ENCODE measurements at places on chromosomes 7 and 10.

GRCh38 chr10:71205468-71205867 lies 6.9 kb upstream of the UNC5B start:
- no peak for DNase-seq

- no peak for DNase-seq
These were observed 57.2 kb downstream of the ADAM12 start for GRCh38 chr10:126331101-126331500.

DNA sequence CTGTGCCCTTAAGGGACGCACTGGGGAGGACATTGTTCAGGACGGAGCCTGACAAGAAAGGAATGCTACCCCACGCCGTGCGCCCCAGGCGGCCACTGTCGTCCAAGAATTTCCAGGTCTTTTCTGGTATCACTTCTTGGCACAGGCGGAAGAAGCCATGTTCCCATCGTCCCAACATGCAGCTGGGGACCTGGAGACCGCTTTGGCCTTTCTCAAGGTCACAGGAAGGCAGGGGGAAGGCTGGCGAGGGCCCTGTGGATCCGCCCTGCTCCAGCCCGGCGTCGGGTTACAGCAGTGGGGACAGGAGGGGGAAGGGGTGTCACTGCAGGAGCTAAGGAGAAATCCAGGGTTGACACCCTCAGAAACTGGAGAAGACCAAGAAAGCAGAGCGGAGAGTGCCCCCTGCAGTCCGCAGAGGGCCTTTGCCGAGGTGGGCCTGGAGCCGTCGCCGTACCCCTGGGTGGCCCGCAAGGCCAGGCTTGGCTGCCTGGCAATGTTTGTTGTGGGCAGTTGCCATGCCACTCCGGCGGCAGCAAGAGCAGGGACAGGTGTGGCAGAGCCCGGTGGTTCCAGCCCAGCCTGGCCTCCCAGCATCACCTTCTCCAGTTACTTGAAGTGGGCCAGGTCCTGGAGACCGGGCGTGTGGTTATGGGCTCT lies 104.1 kb downstream of the LHPP start:
- DNase-seq = no peak

GRCh38 chr10:62744136-62744535 lies 60.4 kb upstream of the ADO start:
- no peak for DNase-seq

DNA sequence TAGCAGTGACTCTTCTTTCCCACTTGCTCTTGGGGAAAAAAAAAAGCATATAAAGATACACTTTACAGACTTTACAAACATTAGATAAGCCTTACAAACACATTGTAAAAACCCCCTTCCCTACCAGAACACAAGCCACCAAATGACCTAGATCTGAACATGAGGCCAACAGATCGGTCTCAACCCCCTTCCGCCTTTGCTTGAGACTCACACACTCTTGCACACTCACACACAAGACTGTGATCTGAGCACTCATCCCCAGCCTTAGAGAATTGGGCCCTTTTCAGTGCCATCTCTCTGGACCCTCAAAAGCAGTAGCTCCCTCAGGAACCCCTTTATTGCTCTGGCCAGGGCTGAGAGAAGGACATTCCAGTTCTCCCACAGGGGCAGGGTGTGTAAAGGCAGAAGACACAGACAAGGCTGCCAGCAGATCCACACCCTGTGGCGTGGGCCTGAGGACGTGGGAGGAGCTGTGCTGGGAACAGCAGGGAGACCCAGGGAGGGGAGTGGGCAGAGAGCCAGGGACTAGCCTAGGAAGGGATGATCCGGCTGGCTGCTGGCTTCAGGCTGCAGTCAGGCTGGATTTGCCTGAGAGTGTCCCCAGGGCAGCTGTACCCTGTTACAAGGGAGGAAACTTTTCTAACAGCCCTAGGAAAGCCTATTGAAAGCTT lies 206.7 kb downstream of the KIAA1217 start:
- DNase-seq = no peak

GRCh38 chr10:1643161-1643907 lies 94.0 kb downstream of the ADARB2 start:
- DNase-seq = no peak

- DNase-seq = no peak
These were observed 26.8 kb downstream of the FRMPD2 start for GRCh38 chr10:48247680-48248079.

GRCh38 chr10:42879380-42880254 lies 97.0 kb downstream of the BMS1 start:
- DNase-seq = no peak

DNA sequence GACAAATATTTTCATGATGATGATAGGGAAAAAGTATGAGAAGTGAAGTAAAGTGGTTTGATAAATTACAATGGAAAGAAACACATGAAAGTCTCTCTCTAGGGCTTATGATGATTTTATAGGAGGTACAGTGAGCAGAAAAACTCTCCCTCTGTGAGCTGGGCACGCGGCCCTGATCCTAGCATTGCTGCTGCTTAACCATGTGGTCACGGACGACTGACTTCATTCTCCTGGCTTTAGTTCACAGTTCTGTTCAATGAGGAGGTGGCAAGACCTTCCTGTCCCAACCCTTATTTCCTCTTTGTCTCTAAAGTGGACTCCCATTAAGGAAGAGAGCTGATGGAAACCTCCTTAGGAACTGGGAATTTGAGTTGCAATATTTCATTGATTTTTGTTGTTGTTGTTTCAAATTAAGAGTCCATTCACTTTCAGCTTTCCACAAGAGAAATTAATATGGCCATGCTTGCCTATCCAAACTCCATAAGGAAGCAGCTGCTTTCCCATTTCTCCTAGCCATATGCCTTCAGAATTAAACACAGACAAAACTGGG lies 8.2 kb upstream of the PON3 start:
- no peak for DNase-seq

DNA sequence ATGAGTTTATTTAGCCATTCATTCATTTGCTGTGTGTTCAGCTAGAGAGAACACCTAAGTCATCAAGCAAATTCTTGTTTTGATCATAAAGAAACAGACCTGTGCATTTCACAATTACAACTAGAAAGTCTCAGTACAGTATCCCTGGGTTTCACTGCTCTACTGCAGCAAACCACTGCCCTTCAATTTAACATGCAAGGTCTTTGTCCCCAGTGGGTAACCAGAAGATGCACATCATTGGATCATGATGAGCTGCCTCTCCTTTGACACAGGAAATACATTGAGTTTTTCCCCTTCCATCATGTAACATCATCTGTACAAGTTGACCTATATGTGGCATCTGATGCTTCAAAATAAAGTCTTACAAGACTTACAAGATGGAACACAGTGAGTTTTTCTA lies 70.5 kb upstream of the MRLN start:
- no peak for DNase-seq

- no peak for DNase-seq
These were observed 164.7 kb upstream of the KLF6 start for GRCh38 chr10:3949711-3950110.

DNA sequence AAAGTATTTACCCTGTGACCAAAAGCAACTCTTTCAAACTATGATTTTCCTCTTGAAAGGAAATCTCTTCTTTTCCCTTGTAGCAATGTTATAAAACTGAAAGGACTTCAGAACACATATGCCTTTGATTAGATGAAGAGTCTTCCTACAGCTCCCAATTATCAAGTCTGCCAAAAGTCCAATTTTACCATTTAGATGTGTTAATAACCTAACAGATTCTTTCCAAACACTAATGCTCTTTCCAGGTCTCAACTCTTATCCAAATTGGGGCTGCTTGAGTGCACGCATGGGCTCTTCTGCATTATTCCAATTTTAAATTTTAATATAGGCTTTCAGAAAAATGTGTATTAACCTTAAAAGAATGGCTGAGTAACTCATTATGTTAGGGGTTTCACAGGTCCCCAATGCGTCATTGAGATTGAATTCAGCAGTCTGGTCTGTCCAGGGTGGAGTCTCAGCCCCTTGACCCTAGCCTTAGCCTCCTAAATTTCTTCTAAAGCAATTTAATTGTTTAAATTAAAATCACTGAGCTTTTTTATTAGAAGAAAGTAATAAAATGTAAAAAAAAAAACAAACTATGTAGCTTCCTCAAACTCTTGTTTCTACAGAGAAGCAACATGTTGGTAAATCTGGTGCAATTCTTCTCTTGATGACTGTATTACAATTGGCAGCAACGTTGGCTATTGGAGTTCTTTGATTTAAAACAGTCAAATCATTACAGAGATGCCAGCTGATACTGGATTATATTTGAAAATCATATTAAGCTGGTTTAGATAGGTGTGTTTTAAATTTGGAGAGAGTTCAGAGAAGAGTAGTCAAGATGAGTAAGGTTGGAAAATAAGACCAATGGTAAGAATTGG lies 170.4 kb downstream of the DKK1 start:
- no peak for DNase-seq

DNA sequence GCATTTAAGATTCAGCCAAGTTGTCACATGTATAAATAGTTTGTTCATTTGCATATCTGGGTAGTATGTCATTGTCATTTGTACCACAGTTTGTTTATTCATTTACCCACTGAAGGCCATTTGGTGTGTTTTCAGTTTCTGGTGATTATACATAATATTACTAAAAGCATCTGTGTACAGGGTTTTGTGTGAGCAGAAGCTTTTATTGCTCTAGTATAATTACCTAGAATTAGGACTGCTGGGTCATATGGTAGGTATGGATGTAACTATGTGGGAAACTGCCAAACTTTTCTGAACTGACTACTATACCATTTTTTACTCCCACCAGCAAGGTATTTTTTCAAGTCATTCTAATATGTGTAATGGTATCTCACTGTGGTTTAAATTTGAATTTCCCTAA lies 584.0 kb upstream of the GHITM start:
- no peak for DNase-seq

DNA sequence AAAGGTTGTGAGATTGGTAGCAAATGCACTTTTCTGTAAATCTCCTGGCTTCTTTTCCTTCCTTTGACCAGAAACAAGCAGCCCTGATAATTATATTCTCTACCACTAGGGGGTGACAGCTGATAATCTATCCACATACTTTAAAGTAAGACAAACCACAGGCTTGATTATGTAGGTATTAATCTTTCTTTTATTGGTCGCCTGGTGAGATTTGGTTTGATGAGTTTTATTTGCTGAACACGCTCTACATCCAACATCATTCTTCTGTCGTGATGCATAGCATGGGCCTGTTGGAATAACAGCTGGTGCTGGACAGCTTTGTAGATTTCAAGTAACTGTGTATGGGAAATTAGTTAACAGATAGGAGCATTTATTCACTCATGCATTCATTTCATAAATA lies 63.5 kb downstream of the ZNF365 start:
- DNase-seq = no peak

DNA sequence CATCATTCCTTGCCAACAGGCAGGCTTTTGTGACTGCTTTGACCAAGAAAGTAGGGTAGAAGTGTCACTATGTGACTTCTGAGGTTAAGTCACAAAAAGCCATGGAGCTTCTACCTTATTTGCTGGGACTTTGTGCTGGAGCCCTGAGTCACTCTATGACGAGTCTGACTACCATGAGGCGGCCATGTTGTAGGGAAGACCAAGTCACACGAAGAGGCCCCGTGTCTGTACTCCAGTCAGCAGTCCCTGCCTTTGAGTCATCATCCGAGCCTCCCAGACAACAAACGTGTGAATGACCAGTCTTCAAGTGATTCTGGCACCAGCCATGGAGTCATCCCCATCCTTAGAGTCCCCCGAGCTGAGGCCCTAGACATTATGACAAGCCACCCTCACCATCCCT lies 3.5 kb upstream of the MYL10 start:
- no peak for DNase-seq

DNA sequence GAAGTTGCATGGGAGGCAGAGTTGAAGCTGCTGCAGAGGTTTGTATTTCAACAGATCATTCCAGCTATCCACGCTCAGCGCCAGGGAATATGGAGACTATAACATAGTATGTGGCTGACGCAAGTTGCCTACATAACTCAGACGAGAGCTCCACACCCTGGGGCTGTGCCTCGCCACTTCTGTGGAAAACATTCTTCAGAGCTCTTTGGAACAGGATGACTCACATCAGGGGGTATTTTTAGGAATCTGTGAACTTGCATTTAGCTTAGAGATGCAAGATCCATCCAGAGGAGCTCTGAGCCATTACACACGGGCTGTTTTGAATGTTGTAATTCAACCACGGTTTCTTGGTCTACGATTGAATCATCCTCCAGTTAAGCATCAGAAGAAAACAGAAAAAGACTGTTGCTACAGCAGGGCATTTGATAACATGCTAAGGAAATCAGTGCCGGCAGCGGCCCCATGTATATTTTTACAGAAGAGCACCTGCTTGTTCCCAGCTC lies 481.5 kb upstream of the AKR1E2 start:
- no peak for DNase-seq

DNA sequence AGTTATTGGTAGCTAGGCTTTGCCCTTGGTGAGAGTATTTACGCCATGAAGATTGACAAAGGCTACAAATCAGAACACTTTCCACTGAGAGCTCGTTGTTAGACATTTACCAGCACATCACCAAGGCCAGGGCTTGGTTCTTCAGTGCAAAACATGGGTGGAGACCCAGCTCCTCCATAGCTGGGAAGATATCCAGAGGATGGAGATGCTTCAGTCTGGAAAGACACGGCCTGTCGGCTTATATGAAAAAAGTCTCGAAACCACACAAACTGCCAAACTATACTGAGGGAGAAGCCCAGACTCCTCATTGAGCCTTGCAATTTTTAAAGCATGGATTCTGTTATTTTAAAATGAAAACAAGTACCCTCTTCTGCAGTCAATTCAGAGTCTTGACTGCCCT lies 83.4 kb upstream of the ANLN start:
- no peak for DNase-seq

- DNase-seq = no peak
These were observed 88.2 kb downstream of the RGS10 start for GRCh38 chr10:119454316-119454715.

- DNase-seq = no peak
These were observed 516.7 kb upstream of the CELF2 start for GRCh38 chr10:10500937-10501336.

GRCh38 chr10:116765648-116766081 lies 23.3 kb upstream of the HSPA12A start:
- DNase-seq = no peak

DNA sequence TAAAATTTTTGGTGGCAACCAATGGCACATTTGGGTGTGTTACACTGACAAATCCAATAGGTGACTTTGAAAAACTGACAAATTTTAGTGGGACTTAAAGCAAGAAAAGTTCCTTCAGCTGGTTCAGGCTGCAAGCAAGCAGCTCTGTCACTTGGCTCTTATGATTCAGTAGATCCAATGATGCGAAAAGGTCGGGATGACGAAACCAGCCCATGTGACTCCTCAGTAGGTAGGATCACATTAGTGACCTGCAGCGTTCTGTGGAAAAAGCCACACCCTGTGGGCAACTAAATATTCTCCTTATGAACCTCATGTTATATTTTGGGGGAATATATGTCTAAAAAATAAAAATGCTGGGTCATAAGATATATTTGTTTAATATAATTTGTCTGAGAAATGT lies 13.3 kb upstream of the TSGA13 start:
- no peak for DNase-seq

- no peak for DNase-seq
These were observed 147.9 kb downstream of the PARD3 start for GRCh38 chr10:34667177-34667576.

Measured in activated CD8-positive, alpha-beta memory T cell treated with anti-CD3 and anti-CD28 coated beads for 4 hours (primary cell).